ENCODE measurements at places on chromosomes 1 and 21.

DNA sequence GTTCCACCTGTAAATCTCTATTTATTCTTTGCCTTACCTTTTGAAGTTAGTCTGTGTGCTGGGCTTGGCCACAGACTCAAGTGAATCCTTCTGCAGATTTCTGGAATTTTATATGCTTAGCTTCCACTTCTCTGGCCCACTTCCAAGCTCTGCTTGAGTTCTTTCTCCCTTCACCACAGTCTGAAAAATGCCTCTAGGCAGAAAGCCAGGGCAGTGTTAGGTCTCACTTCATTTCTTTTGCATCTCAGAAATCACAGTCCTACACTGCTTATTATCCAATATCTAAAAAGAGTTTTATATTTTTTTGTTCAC is 48.9 kb downstream of the INKA2 start:
- DNase-seq = no peak

DNA sequence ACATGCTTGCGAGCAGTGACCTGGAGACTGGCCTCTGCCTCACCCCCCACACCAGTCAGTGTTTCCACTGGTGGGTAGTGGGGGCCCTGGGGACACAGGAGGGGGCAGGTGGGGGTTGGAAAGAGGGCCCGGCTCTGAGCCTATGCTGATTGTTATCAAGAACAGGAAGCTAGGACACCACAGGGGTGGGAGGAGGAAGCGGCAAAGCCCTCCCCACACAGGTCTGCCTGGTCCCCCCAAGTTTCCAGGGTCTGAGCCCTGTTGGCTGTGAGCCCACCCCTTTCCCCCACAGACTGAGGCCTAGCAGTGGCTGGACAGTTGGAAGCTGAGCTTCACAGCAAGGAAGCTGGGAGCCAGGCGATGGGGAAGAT is 1.6 kb upstream of the PTPN7 start:
- DNase-seq = no peak

GRCh38 chr21:31064803-31065202 is 26.5 kb upstream of the KRTAP19-8 start:
- DNase-seq = no peak

DNA sequence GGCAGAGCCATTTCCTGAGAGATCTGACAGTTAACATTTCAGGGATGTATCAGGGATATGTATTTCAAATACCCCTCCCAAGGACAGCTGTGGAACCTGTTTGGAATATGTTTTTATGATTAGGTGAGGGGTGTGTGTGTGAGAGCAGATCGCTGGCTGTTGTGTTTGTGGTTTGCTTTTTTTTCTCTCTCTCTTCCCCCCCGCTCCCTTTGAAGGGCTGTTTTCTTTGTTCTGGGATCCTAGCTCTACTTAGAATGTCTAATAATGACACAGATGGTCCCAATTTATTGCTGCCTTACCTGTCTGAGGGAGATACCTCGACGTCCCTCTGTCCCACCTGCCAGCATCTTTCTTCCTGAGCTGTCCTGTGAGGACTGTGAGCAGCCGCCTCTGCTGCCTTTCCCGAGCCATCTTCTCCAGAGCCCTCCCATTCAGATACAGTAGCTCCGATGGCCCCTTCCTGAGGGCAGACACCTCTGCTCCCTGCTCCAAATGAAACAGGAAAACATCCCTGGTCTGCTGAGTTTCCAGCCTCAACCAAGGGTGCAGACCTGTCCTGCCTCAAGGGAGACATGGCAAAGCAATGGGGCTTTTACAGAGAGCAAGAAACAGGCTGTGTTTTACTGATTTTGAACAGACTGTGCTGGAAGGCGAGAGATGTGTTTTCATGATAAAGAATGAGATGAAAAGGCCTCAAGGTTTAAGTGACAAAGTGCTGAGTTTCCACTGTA is 138.0 kb upstream of the TNR start:
- no peak for DNase-seq

DNA sequence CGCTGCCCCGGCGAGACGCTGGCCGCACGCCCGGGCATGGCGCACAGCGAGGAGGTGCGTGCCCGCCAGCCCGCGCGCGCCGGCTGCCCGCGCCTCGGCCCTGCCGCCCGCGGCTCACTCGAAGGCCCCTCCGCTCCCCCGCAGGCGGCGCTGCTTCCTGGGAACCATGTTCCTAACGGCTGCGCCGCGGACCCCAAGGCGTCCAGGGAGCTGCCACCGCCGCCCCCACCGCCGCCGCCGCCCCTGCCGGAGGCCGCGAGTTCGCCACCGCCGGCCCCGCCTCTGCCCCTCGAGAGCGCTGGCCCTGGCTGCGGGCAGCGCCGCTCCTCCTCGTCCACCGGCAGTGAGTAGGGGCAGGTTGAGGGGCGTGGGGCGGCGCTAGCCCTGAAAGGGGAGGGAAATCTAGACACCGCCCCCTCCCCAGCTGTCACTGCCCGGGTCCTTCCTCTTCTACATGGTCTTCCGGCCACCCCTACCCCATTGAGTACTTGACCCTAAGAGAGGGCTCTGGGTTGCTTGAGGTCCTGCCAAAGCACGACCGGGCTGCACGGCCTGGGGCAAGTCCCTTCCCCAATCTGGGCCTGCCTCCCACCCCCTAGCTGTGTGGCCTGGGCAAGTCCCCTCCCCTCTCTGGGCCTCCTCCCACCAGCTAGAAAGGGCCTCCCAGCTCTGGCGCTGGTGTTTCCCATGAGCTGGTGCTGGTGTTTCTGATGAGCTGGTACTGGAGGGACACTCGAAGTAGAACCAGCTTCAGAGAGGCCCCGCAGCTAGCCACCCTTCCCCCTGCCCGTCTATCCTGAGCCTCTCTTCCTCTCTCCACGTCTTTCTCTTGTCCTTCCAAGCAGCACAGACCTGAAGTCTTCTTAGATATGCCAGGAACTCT is 17.0 kb downstream of the TNFRSF25 start:
- no peak for DNase-seq

DNA sequence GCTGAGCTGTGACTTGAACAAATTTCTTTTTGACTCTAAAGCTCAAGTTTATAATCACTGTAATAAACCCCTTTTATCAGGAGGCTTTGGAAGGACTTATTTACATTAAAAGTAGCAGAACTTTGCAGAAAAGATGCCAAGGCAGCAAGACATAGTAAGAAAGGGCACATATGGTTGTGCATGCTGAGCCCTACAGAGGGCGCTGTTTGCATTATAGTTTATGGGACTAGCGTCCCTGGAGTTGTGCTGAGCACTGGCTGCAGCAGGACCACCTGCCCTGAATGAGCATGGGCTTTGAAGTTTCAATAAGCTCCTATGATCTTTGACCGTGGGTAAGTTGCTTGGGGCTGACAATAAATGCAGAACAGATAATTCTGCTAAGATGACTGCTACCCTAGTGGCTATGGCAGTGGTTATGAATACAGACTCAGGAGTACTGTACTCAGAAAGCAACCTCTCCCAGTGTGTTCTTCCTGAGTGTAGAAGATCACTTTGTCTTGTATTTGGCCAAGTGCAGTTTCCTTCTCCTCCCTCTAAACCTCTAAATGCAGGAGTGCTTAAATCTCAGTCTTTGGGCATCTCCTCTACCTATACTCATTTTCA is 45.4 kb upstream of the USP1 start:
- no peak for DNase-seq

- no peak for DNase-seq
These were observed 561.1 kb downstream of the NPHP4 start for GRCh38 chr1:5430911-5431697.

DNA sequence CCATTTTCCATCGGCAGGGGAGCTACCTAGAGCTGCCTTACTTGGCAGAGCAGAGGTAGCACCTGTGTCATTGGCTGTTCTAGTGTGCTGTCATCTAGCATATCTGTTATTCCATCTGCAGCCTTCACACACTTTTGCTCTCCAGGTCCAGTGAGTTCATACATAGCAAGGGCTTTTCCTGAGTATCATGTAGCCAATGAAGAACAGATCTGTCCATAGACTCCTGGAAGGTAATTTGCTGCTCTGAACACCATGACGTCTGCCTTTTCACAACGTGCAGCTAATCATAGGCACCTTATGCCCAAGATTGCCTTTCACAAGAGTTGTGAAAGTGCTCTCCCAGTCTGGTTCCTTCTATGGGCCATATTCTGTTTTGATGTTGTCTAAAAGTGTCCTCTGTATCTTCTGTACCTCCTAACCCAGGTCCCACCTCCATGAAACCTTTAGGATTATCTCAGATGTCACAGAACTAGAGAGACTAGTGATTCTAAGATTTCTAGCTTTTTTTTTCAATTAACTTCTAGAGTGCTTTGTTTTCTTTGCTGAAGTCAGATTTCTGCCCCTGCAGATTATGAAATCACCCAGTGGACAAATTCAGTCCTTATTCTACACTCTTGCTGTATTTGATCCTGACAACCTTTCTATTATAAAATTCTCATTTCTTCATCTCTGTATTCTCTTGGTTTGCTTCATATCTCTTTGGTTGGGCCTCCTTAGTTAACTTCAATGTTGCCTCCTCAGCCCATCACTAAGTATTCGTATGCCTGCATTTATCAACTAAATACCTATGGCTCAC is 134.8 kb downstream of the PBX1 start:
- DNase-seq = no peak

DNA sequence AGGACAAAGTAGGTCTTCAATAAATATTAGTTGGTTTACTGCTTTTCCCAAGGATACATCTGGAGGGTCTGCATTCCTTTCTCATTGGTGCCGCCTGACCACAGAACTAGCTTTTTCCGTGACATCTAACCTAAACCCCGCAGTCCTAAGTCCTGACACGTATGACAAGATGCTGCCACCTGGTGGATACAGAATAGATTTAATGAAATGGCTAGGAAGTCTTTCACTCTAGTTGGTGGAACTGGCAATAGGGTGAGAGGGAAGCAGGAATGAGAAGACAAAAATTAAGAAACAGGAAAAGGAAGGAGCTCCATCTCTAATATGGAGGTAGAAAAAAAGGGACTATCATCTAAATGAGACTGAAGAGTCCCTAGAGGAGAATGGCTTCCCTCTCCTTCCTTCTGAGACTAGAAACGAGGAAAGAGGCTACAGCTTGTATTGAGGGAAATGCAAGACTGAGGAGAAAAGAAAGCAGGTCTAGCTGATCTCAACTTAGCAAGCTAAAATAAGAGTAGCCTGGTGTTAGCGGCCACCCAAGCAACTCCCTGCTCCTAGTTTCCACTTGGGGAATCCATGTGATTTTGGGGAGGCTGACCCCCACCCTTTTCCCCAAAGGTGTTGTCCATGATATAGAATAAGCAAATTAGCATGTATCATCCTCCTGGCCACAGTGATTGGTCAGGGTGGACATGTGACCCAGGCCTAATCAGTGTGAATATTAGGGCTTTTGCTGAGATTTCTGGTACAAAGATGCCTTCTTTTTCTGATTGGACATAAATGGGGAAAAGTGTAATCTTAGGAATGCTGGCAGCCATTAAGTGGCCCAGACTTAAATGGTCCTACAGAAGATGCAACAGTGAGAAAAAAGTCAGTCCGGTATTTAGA is 5.9 kb downstream of the RFX5 start:
- no peak for DNase-seq

GRCh38 chr1:58996341-58997059 is 212.7 kb upstream of the JUN start:
- DNase-seq = no peak

DNA sequence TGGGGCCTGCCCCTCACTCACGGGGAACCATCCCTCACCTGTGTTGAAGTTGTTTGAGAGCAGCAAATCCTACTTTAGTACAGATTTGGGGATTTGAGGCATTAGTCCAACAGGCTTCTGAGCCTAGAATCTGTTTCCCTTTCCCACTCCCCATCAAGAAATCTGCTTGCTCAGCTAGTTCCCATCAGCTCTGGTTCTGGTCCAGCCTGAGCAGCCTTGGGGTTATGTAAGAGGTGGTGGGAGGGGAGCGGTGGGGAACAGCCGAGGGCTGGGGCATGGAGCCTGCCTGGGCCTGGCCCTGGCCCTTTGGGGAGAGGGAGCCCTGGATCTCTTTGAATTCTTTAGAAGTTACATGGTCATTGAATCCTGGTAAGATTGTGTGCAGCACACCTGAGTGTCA is 4.1 kb downstream of the GSTM5 start:
- no peak for DNase-seq

GRCh38 chr1:9384751-9385245 is 92.1 kb downstream of the SPSB1 start:
- DNase-seq = no peak

DNA sequence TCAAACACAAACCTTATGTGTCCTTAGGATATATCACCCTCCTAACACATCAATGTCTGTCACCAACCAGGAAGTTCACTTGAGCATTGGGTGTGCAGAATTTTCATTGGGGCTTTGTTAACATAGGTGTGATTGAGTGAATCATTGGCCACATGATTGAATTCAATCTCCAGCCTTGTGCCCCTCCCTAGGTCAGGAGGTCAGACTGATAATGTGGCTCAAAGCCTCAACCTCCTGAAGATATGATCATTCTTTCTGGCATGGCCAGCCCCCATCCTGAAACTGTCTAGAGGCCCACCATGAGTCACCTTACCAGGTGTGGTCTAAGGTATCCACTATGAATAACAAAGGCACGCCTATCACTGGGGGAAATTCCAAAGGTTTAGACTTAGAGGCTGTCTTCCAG is 90.1 kb downstream of the PKN2 start:
- DNase-seq = no peak

DNA sequence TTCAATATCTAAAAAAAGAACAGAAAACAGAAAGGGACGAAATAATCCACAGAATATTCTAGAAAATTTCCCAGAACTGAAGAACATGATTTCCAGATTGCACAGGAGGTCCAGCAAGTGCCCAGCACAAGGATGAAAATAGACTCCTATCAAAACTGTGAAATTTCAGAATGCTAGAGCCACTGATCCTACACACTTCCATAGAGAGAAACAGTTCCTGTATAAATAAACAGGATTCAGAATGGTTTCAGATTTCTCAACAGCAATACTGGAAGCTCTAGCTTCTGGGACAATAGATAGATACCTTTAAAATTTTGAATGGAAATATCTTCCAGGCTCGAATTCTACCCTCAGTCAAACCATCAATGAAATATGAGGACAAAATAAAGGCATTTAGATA is 4.6 kb downstream of the TARBP1 start:
- DNase-seq = no peak

GRCh38 chr1:38991638-38992411 is 749 bp downstream of the AKIRIN1 start:
- DNase-seq = no peak

DNA sequence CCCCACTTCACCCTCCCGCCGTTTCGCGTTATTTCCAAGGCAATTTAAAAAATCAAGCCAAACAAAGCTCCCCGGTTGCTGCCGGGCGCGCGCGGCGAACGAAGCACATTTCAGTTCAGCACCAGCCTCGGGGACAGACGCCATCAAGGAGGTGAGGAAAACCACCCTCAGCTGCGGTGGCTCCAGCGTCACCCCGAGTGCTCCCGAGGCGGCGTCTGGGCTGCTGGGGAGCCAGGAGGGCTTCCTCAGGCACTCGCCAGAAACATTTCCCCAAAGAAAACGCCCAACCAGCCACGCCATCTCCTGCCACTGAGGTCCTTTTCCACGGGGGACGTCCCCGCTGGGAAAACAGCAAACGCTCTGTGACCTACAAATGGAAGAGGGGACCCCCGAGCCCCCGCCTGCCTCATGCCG is 623 bp downstream of the GNG4 start:
- no peak for DNase-seq

- no peak for DNase-seq
These were observed 57.6 kb upstream of the KIF1B start for GRCh38 chr1:10152709-10153284.
